ENCODE measurements at places on chromosomes 11 and 22. TPM values are rescaled to one million over a fixed set of nuclear protein-coding genes. Genes with fewer than 3 reads are reported as not detected.

ZBTB16 gene
- total RNA-seq: 171 TPM

OR8H3 gene
- not detected for total RNA-seq

DUSP18 gene
- 21.5 TPM for total RNA-seq

RNF215 gene
- 13.6 TPM for total RNA-seq

MPPED2 gene
- 1.5 TPM for total RNA-seq

MUC5AC gene
- total RNA-seq: 0.35 TPM

APOBEC3H gene
- 1.9 TPM for total RNA-seq

CCDC73 gene
- 0.09 TPM for total RNA-seq

NDUFC2 gene
- total RNA-seq: 130 TPM

CSF2RB gene
- total RNA-seq: 30.1 TPM

TRIM22 gene
- 224 TPM for total RNA-seq

ABTB2 gene
- total RNA-seq: 2.7 TPM

MACROD1 gene
- total RNA-seq: 15.0 TPM

SCN4B gene
- 6.0 TPM for total RNA-seq

TEX12 gene
- total RNA-seq: not detected

ANO1 gene
- 9.0 TPM for total RNA-seq

FBLN1 gene
- 307 TPM for total RNA-seq

GGTLC2 gene
- 2.7 TPM for total RNA-seq

SMCO4 gene
- 73.5 TPM for total RNA-seq

RIBC2 gene
- total RNA-seq: 2.6 TPM

ZPR1 gene
- 35.4 TPM for total RNA-seq

GRIA4 gene
- total RNA-seq: not detected

LRP4 gene
- 6.6 TPM for total RNA-seq

SLC29A2 gene
- total RNA-seq: 10.6 TPM

UPK3A gene
- not detected for total RNA-seq

TMEM191B gene
- total RNA-seq: 7.6 TPM

CD3E gene
- total RNA-seq: 9.9 TPM

TRPM5 gene
- total RNA-seq: not detected

PRODH gene
- 33.9 TPM for total RNA-seq

LZTR1 gene
- total RNA-seq: 51.6 TPM
